Hematopoietic multipotent progenitor cell (in vitro differentiated cells): ENCODE measurements at places on chromosomes 5 and 9.

DNA sequence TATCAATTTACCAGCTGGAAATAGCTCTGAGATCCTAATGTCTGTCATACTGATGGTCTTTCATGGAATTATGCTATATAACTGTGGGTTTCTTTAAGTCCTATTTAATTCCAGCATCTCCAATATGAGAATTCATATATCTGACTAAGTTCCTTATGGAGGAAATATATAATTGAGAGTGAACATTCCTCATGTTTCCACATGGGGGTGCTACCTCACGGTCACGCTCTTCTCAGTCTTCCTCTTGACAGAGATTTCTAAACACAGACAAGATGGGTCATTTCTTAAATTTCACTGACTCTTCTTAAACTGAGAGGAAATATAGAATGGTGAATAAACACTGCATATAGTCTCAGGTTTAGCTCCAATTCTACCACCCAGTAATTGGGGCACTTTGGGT, 212.1 kb downstream of the SLF1 start:
- peak; percentile 2 for DNase-seq

DNA sequence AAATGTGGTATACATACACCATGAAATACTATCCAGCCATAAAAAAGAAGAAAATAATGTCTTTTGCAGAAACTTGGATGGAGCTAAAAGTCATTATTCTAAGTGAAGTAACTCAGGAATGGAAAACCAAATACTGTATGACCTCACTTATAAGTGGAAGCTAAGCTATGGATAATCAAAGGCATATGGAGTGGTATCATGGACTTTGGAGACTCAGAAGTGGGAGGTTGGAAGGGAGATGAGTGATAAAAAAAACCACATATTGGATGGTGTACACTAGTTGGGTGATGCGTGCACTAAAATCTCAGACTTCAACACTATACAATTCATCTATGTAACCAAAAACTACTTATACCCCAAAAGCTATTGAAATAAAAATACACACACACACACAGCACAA, 24.5 kb downstream of the ADAMTS12 start:
- DNase-seq = no peak

GRCh38 chr5:174843263-174844250, 119.2 kb downstream of the MSX2 start:
- DNase-seq = no peak

DNA sequence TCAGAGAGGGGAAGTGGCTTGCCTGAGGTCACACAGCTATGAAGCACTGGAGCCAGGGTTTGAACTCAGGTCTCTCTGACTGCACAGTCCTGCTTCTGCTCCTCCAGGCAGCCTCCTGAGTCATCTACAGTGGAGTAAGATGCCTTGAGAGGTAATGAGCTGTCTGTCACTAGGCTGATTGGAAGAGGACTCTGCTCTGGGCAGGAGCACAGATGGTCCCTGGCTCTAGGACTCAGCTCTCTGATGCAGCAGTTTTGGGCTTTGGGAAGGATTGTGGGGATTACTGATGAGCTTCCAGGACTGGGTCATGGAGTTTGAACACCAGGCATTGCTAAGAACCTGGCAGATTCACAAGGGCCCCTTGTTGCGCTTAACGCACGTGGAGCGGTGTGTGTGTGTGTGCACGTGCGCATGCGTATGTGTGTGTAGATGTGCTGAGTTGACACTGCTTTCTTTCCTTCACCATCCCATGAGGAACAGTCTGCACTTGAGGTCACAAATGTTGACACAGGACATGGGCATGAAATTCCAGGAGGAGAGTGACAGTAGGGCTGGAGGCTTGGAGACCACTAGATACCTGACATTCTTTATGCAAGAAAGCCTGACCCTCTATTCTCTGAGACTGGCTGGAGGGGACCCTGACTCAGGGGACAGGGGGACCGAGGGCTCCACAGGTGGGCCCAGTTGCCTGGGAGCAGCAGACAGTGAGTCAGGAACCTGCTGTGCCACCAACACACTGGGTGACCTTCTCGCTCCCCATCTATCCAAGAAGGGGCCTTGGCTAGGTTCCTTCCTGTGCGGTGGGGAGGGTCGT, 170.5 kb downstream of the RGS3 start:
- DNase-seq = no peak

DNA sequence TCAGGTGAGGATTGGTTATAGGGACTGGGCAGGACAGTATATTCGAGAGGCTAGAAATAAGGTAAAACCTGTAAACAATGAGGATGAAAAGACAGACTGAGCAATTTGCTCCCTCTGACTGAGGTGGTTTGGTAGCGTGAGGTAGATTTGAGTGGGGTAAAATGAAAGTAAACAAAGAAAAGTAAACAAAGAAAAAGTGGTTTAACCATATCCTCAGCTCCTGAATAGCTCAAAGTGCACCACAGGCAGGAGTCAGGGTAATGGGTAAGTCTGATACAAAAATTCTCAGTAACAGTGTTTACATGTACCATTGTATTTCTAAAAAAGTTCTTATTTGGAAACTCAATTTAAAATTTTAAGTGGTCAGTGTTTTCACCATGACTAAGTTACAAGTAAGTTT, 203.1 kb upstream of the ARRDC3 start:
- DNase-seq = no peak

- DNase-seq = peak; percentile 48
These were observed 21.1 kb downstream of the FAM219A start for GRCh38 chr9:34437006-34437925.

DNA sequence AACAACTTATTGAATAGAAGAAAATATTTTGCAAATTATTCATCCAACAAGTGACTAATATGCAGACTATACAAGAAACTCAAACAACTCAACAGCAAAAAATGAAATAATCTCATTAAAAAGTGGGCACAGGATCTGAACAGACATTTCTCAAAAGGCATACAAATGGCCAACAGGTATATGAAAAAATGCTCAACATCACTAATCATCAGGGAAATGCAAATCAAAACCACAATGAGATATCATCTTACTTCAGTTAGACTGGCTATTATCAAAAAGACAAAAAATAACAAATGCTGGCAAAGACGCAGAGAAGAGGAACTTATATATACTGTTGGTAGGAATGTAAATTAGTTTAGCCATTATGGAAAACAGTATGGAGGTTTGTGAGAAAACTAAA, 1.8 kb upstream of the AMACR start:
- no peak for DNase-seq

DNA sequence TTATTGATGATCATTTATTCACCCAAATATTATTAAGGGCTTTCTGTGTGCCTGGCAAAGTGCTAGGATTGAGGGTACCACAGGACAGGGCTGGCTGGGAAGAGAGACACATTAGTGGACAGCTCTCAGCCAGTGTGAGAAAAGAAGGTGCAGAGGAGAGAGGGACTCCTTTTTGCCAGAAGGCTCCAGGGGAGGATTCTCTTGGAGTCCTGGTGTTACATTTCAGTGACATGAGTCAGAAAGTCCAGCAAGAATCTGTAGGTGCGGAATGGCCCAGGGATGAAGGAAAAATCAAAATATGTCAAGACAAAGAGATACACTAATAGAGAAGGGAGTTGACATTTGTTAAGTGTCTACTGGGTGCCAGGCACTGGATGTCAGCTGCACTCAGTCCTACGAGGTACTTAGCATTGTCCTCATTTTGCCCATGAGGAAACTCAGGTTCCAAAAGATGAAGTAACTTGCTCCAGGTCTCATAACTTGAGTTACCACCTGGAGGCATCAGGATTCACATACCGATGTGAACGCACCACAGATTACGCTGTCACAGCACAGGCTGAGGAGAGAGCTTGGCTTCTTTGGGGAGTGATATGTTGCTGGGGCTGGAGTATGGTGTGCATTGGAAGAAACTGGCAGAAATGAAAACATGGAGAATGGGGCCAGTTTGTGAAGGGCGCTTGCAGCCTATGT, 60.5 kb downstream of the RASGRF2 start:
- no peak for DNase-seq

- peak; percentile 35 for DNase-seq
These were observed 171.6 kb downstream of the FAM174A start for GRCh38 chr5:100706776-100707175.

DNA sequence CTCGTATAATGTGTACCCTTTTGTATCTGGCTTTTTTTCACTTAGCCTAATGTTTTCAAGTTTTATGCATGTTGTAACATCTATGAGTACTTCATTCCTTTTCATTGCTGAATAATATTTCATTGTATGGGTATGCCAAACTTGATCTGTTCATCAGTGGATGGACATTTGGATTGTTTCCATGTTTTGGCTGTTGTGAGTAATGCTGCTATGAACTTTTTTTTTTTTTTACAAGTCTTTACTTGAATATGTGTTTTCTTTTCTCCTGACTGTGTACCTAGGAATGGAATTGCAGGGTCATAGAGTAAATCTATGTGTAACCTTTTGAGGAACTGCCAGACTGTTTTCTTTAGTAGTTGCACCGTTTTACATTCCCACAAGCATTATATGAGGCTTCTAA, 52.4 kb downstream of the MTREX start:
- no peak for DNase-seq

DNA sequence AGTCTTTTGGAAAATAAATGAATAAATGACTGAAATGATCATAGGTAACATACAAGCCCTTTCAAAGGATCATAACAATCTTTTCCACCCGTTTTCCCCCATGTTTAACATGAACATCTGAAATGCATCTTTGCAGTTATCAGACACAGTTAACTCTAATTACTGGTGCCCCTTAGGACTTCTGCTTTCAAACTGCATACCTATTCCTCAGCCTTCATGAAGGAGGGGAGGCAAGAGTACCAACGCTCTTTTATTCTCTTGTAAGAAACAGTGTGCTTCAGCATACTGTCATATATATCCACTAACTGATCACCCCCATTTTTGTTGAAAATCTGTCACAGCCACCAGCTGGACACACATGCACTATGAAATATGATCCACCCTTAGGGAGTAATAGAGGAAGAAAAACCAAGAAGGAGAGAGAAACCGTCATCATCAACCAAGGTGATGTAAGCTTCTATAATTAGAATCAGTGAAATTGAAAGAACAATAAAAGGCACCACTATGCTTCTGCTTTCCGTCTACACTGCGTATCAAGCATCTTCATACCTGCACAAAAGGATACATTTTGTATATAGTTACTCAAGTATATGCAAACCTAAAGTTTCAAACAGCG, 98.7 kb downstream of the RAPGEF6 start:
- peak; percentile 84 for DNase-seq

DNA sequence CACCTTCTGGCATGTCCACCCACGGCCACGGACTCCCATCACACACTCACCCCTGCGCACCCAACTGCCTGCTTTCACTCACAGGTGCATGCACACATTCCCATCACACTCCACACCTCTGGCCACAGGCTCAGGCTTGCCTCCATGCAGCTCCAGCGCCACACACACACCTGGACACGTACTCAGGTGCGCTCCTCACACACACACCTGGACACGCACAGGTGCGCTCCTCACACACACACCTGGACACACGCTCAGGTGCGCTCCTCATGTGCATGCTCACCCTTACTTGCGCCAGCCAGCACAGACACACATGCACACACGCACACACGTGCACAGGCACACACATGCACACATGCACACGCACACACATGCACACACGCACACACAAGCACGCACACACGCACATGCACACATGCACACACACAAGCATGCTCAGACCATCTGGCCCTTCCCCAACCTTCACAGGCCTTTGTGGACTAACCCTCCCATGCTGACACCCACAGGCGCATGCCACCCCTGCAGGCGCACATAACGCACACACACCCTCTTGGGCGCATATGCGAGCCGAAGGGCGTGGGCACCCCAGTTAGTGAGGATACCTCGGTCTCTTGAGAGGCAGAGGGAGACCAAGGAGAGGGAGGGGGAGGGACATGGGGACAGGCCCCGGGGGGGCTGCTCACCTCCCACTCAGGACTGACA, 8.3 kb downstream of the GRIN1 start:
- DNase-seq = no peak

DNA sequence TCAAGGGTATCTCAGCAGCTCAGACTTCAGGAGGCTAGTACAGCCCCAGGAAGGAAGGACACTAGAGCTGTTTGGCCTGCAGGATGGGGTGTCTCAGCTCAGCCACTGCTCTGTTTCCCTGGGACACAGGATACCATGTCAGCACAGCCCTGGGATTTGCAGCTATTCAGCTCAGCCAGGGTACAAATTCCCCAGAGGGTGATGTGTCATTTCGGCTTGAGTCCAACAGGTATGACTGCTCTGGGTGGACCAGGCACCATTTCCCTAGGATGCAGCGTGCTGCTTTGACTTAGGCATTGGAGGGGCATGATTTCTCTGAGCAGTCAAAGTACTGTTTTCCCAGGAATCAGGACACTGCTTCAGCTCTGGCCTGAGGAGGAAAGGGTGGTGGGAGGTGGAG, 130.1 kb downstream of the ARSB start:
- DNase-seq = no peak

GRCh38 chr5:142110046-142110531, 1.5 kb downstream of the NDFIP1 start:
- DNase-seq = peak; percentile 27

DNA sequence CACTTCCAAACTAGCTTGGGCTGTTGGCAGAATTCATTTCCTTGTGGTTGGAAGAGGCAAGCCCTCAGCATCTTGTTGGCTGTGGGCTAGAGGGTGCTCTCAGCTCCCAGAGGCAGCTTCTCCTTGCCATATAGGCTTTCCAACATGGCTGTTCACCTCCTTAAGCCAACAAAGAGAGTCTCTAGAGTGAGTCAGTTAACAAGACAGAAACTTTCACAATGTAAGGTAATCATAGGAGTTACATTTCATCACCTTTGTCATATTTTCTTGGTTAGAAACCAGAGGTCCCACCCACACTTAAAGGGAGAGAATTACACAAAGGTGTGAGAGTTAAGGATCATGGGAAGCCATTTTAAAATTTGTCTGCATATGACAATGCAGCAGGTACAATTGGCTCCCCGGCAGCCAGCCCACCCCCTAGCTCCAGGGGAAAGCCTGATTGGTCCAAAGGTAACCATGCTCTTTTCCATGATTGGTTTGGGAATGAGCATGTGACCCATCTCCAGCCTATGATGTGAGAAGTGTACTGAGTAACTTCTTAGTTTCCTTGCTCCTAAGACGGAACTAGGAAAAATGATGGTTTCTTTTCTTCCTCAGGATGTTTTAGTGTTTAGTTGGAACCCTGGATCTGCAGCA, 109.8 kb upstream of the MSX2 start:
- no peak for DNase-seq

DNA sequence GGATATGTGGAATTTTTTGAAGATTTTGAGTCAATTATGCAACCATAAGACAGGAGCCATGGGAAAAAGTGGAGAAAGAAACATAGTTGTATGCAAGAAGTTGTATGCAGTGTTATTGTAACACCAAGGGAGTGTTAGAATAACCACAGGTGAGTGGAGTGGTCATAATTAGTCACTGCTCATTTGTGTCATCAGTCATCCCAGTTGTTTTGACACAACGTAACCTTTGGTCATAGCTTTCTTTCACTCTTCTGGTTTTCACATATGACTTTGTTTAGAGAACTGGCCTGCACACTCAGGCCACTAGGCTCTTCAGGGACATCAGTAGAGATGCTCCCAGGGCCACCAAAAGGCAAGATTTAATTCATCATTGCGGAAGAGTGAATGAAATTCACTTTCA, 158.7 kb upstream of the HMHB1 start:
- DNase-seq = no peak

GRCh38 chr9:128882677-128883603, 1.0 kb downstream of the LRRC8A start:
- DNase-seq = peak; percentile 20
